ENCODE measurements at places on chromosomes 3 and 15.

DNA sequence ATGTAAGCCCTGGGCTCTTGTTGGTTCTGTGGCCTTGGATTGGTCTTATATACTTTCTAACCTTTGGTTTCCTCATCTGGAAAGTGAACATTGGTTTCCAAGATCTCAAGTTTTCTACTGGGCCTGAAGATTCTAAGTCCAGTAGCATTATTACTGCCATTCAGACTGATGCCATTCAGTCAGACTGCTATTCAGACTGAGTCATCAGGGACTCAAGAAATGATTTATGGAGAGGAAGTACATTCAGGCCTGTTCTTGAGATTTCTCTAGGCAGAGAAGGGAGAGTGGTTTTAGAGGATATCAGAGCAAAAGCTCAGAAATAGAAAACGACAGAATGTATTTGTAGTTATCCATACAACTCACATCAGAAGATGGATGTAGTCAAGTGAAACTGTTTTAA is 557.2 kb downstream of the NR2F2 start:
- no peak for DNase-seq

GRCh38 chr15:37107071-37107743 is 6.9 kb upstream of the MEIS2 start:
- DNase-seq, result no peak

DNA sequence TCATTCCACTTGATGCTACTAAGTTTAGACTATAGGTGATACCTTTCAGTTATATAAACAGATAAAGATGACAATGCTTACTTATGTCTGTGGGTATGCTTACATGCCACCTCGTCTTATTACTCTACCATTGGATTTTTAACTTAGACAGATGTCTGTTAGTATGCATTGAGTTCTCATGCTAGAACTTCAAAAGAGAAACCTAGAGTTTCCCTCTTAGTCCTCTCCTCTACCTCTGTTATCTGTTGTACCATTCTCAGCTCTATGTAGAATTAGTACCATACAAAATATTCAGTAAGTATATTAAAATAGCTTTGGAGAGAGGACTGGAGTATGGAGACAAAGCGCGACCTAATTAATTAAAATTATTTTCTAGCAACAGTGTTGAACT is 111.3 kb downstream of the BBX start:
- DNase-seq, result no peak

DNA sequence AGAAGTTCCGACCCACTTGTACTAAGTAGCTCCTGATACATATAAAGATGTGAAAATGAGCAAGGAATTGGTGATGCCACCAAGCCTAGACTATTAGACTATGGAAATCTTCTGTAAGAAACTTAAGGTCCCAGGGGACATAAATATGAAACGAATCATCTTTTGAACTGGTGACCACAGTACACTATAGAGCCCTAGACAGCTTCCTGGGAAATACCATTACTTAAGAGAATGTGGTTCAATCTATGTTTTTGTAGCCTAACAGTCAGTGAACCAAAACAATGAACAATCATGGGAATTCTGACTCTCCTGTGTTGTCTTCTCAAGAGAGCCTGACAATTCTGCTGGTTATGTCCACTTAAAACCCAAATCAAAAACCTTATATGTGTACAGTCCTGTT is 191.6 kb downstream of the GREM1 start:
- no peak for DNase-seq

GRCh38 chr15:31098491-31098917 is 3.0 kb downstream of the TRPM1 start:
- DNase-seq, result no peak

GRCh38 chr3:21436835-21437234 is 314.2 kb downstream of the ZNF385D start:
- DNase-seq, result no peak

DNA sequence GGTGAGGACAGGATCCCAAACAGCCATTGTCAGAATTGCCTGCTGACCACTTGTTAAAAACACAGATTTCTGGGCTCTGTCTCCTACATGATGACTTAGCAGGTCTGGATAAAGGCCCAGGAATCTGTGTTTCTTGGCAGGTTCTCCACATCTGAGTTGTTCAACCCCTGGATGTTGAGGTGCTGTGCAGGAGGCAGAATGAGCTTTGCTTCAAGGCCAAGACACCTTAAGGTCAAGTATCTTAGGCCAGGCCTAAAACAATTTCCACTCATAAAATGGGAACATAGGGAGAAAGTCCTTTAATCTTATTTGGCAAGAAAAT is 678.7 kb upstream of the CFAP20DC start:
- DNase-seq, result no peak

DNA sequence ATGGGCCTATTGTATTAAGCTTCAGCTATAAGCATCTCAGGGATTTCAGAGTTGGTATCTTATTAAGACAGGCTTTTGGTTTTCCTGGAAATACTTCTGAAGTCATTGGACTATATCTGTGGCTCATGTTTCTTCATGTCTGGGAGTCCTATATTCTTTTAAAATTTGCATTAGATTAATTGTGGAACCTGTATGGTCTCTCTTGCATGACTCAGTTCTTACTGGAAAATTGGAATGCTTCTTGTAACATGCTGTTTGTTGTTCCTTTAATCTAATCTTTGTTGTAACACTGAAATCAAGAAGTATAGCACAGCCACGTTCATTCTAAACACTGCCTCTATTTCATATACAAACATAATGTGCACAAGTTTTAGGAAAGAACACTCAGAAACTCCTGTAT is 208.1 kb downstream of the RBMS3 start:
- no peak for DNase-seq

GRCh38 chr3:157107644-157108133 is 52.3 kb downstream of the CCNL1 start:
- DNase-seq, result no peak

All from A549 (cell line).